ENCODE measurements at places on chromosomes 16 and 17. TPM values are rescaled to one million over a fixed set of nuclear protein-coding genes. Genes with fewer than 3 reads are reported as not detected.

GRCh38 chr16:84741340-84741830 lies 41.6 kb downstream of the USP10 start:
- H3K27ac ChIP-seq: no peak overlapping the region
- no peak overlapping the region for H3K4me3 ChIP-seq
- peaks cover 11% of the 10 kb centered on the region for H3K36me3 ChIP-seq
- H3K4me1 ChIP-seq: peaks cover 5% of the 10 kb centered on the region

The MYH1 gene
- total RNA-seq: not detected

GRCh38 chr16:85660843-85661739 lies 27.7 kb downstream of the GINS2 start:
- H3K27ac ChIP-seq: no peak overlapping the region
- peaks cover 76% of the 10 kb centered on the region for H3K36me3 ChIP-seq
- H3K27me3 ChIP-seq: no peaks in the 10 kb centered on the region
- no peak for DNase-seq
- no peak overlapping the region for H3K4me3 ChIP-seq
- no peaks in the 10 kb centered on the region for H3K4me1 ChIP-seq

The MLYCD gene
- 7.0 TPM for total RNA-seq

DNA sequence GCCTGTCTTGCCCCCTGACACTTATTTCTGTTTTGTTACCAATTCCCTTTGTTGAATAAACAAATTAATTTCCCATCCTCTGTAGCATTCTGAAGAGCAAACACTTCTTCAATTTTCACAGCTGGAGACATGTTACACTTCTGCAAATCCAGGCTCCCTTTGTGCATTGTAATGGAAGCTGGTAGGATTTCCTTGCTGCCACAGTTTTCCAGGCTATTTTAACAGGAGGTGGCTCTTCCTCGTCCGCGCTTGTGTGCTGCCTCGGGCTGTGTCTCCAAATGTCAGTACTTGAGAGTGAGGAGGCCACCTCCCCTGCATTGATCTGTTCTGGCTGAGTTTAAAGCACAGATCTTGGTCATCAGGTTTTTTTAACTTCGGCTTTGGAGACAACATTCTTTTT lies 40.0 kb downstream of the SOST start:
- DNase-seq: no peak
- peaks cover 3% of the 10 kb centered on the region for H3K4me1 ChIP-seq
- H3K27me3 ChIP-seq: peaks cover 18% of the 10 kb centered on the region
- H3K36me3 ChIP-seq: no peaks in the 10 kb centered on the region

GRCh38 chr16:27481282-27481934 lies 68.3 kb downstream of the GTF3C1 start:
- H3K4me3 ChIP-seq: no peak overlapping the region
- DNase-seq: no peak
- no peak overlapping the region for H3K27ac ChIP-seq
- H3K36me3 ChIP-seq: peaks cover 81% of the 10 kb centered on the region
- no peaks in the 10 kb centered on the region for H3K4me1 ChIP-seq

The GDPD3 gene
- 1.5 TPM for total RNA-seq

- H3K4me1 ChIP-seq: no peaks in the 10 kb centered on the region
- H3K4me3 ChIP-seq: no peak overlapping the region
- no peaks in the 10 kb centered on the region for H3K27me3 ChIP-seq
- H3K36me3 ChIP-seq: no peaks in the 10 kb centered on the region
- DNase-seq: no peak
Measured at GRCh38 chr16:3968551-3968950, 88.0 kb upstream of the CREBBP start.

The TSPAN10 gene
- total RNA-seq: 0.96 TPM

GRCh38 chr16:57799600-57800199 lies 2.6 kb downstream of the KIFC3 start:
- H3K27ac ChIP-seq: no peak overlapping the region
- H3K4me3 ChIP-seq: no peak overlapping the region
- H3K4me1 ChIP-seq: peaks cover 38% of the 10 kb centered on the region

The GPS2 gene
- 67.0 TPM for total RNA-seq

GRCh38 chr17:31877341-31877740 lies 18.3 kb upstream of the COPRS start:
- no peak overlapping the region for H3K4me3 ChIP-seq
- DNase-seq: no peak
- H3K27me3 ChIP-seq: no peaks in the 10 kb centered on the region
- H3K36me3 ChIP-seq: peaks cover 39% of the 10 kb centered on the region
- H3K27ac ChIP-seq: no peak overlapping the region
- no peaks in the 10 kb centered on the region for H3K4me1 ChIP-seq

GRCh38 chr16:79381603-79382042 lies 218.9 kb downstream of the MAF start:
- no peak overlapping the region for H3K27ac ChIP-seq
- no peaks in the 10 kb centered on the region for H3K4me1 ChIP-seq
- H3K36me3 ChIP-seq: no peaks in the 10 kb centered on the region
- no peak overlapping the region for H3K4me3 ChIP-seq
- no peak for DNase-seq

GRCh38 chr17:19418251-19418992 lies 7.4 kb downstream of the RNF112 start:
- DNase-seq: no peak
- H3K4me3 ChIP-seq: no peak overlapping the region
- H3K27ac ChIP-seq: no peak overlapping the region
- no peaks in the 10 kb centered on the region for H3K4me1 ChIP-seq

DNA sequence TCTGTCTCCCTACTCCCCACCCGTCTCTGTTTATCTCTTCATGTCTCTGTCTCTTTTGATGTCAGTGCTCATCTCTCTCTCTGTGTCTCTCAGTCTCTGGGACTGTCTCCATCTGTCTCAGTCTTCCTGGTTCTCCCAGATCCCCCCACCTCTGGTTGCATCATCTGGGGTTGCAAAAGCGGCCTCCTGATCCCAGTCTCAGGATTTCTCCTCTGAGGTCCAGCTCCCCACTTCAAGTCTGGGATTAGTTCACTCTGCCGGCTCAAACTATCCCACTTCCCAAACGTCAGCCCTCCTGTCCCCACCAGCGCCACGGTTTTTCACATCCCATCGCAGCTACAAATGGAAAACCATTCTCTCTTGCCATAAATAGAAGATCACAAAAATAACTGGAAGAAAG lies 9.0 kb downstream of the TEKT5 start:
- no peaks in the 10 kb centered on the region for H3K4me1 ChIP-seq
- no peak overlapping the region for H3K4me3 ChIP-seq
- no peak overlapping the region for H3K27ac ChIP-seq

The TP53TG3C gene
- total RNA-seq: not detected

The CD300H gene
- not detected for total RNA-seq

The WSB1 gene
- 101 TPM for total RNA-seq

All from H1 (cell line).